ENCODE measurements at places on chromosomes 6 and 20. TPM values are rescaled to one million over a fixed set of nuclear protein-coding genes. Genes with fewer than 3 reads are reported as not detected.

DNA sequence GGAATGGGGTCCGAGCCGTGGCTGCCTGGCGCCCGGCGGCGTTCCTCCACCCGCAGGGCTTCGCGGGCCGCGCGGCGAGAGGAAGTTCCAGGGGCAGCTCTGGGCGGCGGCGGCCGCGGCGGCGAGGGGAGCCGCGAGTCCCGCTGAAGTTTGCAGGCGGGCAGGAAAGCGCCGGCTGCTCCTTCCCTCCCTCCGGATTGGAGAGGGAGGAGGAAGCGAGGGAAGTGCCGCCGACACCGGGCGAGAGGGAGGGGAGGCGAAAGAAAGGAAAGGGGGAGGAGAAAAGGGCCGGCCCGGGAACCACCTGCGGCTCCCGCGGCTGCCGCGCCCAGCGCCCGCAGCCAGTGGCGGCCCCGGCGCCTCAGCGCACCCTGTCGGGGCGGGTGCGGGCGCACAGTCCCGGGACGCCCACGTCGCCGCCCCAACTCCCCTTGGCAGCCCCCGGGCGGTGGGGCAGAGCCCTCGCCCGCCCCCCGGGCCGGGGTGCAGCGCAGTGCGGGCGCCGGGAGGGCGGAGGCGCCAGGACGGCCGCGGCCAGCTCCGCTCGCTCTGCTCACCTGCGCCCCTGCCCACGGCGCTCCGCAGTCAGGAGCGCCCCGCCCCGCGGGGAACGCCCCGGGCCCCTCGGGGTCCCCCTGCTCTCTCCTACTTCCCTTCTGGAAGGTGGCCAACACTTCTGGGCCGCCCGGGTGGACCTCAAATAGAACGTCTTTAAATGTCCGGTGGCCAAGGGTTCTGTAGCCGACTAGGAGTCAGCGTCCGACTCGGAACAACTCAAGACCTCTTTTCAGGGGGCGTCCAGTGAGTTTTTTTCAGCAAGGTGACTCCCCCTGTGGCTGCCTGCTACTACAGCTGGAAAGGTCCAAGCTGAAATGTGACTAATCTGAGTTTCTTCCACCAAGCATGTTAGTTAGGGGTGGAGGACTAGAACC lies 80.3 kb upstream of the CCDC28A start:
- peaks cover 12% of the 10 kb centered on the region for H3K4me1 ChIP-seq
- H3K27me3 ChIP-seq: no peaks in the 10 kb centered on the region
- no peak for DNase-seq
- H3K36me3 ChIP-seq: no peaks in the 10 kb centered on the region
- H3K4me3 ChIP-seq: peak overlapping the region; percentile 69

DNA sequence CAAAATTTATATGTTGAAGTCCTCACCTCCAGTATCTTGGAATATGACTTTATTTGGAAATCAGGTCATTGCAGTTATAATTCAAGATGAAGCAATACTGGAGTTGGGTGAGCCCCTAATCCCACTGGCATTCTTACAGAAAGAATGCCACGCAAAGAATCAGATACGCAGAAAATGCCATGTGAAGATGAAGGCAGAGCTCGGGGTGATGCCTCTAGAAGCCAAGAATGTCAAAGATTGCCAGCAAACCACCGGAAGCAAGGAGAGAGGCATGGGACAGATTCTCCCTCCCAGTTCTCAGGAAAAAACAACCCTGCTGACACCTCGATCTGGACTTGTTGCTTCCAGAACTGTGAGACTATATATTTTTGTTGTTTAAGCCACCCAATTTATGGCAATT lies 273.4 kb upstream of the CITED2 start:
- no peaks in the 10 kb centered on the region for H3K4me1 ChIP-seq
- DNase-seq: no peak
- H3K4me3 ChIP-seq: no peak overlapping the region
- H3K27me3 ChIP-seq: no peaks in the 10 kb centered on the region
- no peak overlapping the region for H3K27ac ChIP-seq

GRCh38 chr20:35497780-35498189 lies 31.7 kb downstream of the C20orf173 start:
- no peaks in the 10 kb centered on the region for H3K4me1 ChIP-seq
- H3K36me3 ChIP-seq: peaks cover 91% of the 10 kb centered on the region
- H3K27ac ChIP-seq: no peak overlapping the region
- no peaks in the 10 kb centered on the region for H3K27me3 ChIP-seq
- H3K4me3 ChIP-seq: no peak overlapping the region

- H3K36me3 ChIP-seq: no peaks in the 10 kb centered on the region
- no peak overlapping the region for H3K4me3 ChIP-seq
- DNase-seq: no peak
- H3K27ac ChIP-seq: no peak overlapping the region
Observed at GRCh38 chr6:168361766-168362165, 42.2 kb upstream of the DACT2 start.

DNA sequence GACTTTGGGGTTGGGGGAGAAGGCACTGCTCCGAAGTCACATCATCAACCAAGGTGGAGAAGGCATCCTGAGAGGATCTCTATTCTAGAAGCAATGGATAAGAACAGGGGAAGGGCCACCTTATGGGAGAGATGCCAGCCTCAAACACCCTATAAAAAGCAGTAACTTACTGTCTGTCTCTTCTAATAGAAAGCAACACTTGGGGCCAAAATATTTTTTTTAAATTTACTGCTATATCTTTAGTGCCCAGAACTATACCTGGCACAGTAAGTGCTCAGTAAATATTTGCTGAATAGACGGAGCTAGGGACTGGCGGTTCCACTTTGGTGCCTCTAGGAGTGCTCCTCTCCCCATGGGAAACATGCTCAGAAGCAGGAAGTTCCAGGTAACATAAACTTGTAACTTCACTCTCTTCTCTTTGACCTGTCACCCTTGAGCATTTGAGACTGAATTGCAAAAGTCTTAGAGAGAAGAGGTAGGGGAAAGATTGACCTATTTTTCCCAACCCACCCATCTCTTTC lies 807 bp upstream of the OTOR start:
- no peaks in the 10 kb centered on the region for H3K4me1 ChIP-seq
- no peaks in the 10 kb centered on the region for H3K36me3 ChIP-seq
- H3K27me3 ChIP-seq: no peaks in the 10 kb centered on the region
- DNase-seq: no peak
- no peak overlapping the region for H3K4me3 ChIP-seq
- H3K27ac ChIP-seq: no peak overlapping the region

- H3K4me1 ChIP-seq: no peaks in the 10 kb centered on the region
- no peak overlapping the region for H3K4me3 ChIP-seq
- no peak overlapping the region for H3K27ac ChIP-seq
- DNase-seq: no peak
- H3K36me3 ChIP-seq: no peaks in the 10 kb centered on the region
Observed at GRCh38 chr20:43529457-43530153, 22.1 kb downstream of the L3MBTL1 start.

DNA sequence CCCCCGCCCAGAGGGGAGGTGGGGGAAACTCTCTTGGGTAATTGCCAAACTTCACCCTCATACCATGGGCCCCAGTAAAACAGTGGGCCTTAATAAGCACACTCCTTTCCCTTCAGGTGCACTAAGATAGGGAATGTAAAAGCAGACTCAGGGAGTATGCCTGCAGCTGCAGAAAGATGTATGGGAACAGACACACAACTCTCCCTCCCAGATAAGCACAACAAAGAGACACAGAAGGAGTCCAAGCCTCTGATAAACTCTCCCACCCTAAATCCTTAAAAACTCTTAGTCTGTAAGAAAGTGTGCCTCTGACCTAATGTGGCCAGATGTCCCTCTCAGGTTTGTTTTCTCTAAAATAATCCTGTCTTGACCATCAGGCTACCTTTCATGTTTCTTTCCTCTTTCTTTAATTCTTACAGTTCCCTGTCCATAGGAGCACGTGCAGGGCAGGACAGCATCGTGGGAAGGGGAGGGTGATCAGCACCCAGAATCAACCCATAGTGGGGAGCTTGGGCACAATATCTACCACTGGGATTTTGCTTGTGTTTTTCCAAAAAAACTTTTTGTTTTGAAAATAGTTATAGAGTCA lies 11.3 kb upstream of the CTCFL start:
- H3K4me1 ChIP-seq: no peaks in the 10 kb centered on the region
- no peak overlapping the region for H3K27ac ChIP-seq
- no peaks in the 10 kb centered on the region for H3K36me3 ChIP-seq
- no peak for DNase-seq
- no peaks in the 10 kb centered on the region for H3K27me3 ChIP-seq
- H3K4me3 ChIP-seq: no peak overlapping the region

- H3K27me3 ChIP-seq: no peaks in the 10 kb centered on the region
- DNase-seq: no peak
- H3K4me1 ChIP-seq: no peaks in the 10 kb centered on the region
- no peaks in the 10 kb centered on the region for H3K36me3 ChIP-seq
Observed at GRCh38 chr6:124200661-124201060, 397.0 kb downstream of the NKAIN2 start.

DNA sequence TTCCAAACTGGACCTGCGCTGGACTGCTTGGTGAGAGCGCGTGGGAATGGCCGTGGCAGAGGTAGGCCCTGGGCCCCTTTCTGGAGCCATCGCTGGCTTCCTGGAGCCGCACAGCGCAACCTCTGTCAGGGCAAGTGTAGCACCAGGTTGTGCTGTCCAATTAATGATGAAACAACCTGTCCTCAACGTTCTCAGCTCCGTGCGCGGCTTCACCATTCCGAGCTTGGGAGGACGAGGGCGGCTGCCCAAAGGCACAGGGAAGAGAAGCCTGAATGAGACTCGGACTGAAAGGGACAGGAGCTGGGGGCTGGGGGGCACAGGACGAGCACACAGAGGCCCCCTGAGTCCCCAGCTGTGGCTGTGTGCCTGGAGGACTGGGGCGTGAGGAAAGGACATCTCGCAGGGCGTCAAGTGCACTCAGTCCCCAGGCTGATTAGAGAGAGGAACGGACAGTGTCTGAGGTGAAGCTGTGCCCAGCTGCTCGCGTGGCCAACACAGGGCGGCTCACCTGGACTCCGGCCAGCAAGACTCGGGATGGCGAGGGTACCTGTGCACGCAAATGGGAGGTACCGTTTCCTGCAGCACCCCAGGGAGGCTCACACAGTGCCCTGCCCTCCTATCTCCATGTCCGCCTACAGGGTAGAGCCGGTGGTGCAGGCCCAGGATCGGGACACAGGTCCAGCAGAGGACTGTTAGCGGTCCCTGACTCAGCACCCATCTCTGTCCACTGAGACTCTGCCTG lies 403.3 kb downstream of the TAF4 start:
- H3K36me3 ChIP-seq: no peaks in the 10 kb centered on the region
- H3K4me1 ChIP-seq: no peaks in the 10 kb centered on the region
- no peak for DNase-seq
- no peak overlapping the region for H3K27ac ChIP-seq
- no peak overlapping the region for H3K4me3 ChIP-seq

DNA sequence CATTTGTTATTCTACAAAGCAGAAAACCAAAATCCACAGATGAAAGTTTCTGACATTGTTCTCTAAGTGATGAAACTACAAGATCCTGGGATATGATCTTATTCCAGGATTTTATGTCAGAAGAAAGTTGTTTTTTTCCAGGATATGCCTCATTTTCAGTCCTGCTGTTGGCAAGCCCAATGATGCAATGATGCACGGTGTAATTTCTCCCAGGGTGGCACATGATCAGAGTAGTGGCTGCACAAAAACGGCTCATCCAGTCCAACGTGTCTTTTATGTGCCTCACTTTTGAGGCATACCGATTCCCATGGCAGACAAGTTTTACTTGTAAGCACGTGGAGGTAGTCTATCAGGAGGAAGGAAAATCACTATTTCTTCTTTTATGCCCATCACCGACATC lies 302.3 kb upstream of the JAG1 start:
- DNase-seq: no peak
- H3K27ac ChIP-seq: no peak overlapping the region
- no peaks in the 10 kb centered on the region for H3K27me3 ChIP-seq
- H3K4me1 ChIP-seq: no peaks in the 10 kb centered on the region
- H3K4me3 ChIP-seq: no peak overlapping the region
- no peaks in the 10 kb centered on the region for H3K36me3 ChIP-seq

DNA sequence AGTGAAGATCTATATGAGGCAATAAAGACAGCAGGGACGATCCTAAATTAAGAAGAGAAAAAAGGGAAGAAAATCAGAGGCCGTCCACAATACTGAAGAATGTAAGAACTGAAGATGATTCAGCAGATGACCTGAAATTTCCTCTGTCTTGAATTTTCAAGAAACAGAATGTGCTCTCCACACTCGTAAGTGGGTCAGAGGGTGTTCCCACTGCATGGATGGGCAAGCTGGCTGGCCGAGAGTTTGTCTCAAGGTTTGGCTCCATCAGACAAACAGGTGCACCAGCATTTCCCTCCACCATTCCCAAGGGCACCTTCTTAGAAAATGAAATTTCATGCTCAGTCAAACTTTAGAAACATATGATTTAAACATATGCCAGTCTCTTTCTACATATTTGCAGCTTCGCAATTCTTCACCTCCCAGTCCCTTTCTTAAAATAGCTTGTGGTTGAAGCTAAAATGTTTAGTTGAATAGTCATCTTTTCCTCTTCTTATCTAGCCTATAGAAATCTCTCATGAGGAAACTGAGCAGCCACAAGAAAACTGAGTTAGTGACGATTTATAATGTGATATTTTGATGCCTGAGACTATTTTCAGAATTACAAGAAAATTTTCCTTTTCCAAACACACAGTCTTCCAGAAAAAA lies 576.4 kb downstream of the PRKN start:
- H3K36me3 ChIP-seq: no peaks in the 10 kb centered on the region
- H3K27ac ChIP-seq: no peak overlapping the region
- no peak for DNase-seq
- no peaks in the 10 kb centered on the region for H3K27me3 ChIP-seq

- H3K27ac ChIP-seq: peak within 1 kb of the TSS; percentile 95
- H3K4me3 ChIP-seq: peak within 1 kb of the TSS; percentile 63
- H3K36me3 ChIP-seq: no peaks in the 10 kb centered on the region
- no peaks in the 10 kb centered on the region for H3K27me3 ChIP-seq
- no peak for DNase-seq
Observed at GRCh38 chr20:1894951-1895673, at the start of gene SIRPA. Gene SIRPA, plus strand, starts transcription at chr20:1895407. Its CDS starts 41 bp downstream, at chr20:1895448.

GRCh38 chr6:138005846-138006245 lies 101.4 kb downstream of the PERP start:
- no peaks in the 10 kb centered on the region for H3K36me3 ChIP-seq
- no peak for DNase-seq
- no peak overlapping the region for H3K27ac ChIP-seq
- no peak overlapping the region for H3K4me3 ChIP-seq

DNA sequence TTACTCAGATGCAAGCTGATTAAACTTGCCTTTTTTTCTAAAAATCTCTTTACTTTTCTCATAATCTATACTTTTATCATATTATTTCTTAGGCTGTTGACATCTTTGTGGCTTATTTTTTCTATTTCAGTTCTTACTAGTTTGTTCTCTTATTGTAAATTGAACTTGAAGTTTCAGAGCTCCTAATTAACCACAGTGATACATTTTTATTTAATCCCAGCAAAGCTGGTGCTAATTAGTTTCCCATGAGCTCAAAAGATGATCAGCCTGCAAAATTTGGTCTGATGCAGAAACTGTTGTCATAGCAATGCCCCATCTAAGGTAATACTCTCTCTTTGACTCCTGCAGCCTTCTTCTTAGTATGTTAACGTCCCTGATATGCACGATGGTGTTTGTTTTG lies 170.3 kb downstream of the FUT9 start:
- H3K4me1 ChIP-seq: no peaks in the 10 kb centered on the region
- no peaks in the 10 kb centered on the region for H3K36me3 ChIP-seq
- DNase-seq: no peak
- H3K4me3 ChIP-seq: no peak overlapping the region

Gene PKIB
- total RNA-seq: 2.7 TPM

Gene THBD
- total RNA-seq: 76.9 TPM

Gene NKX2-2
- not detected for total RNA-seq

Gene ENPP3
- total RNA-seq: 2.0 TPM
